Testis (tissue), 5 donors: ENCODE measurements at places on chromosomes 5 and 9. TPM values are rescaled to one million over a fixed set of nuclear protein-coding genes. Genes with fewer than 3 reads are reported as not detected.

SCGB3A2 gene
- not detected for total RNA-seq

- H3K4me1 ChIP-seq: no peaks in the 10 kb centered on the region
- H3K4me3 ChIP-seq: no peak overlapping the region
- H3K36me3 ChIP-seq: no peaks in the 10 kb centered on the region
- H3K27me3 ChIP-seq: no peaks in the 10 kb centered on the region
- H3K27ac ChIP-seq: no peak overlapping the region
Observed at GRCh38 chr9:19998823-19999455, 210.1 kb upstream of the SLC24A2 start.

IGFBPL1 gene
- 18.4 TPM for total RNA-seq

- H3K36me3 ChIP-seq: no peaks in the 10 kb centered on the region
- H3K4me3 ChIP-seq: peak within 1 kb of the TSS; percentile 70
- no peaks in the 10 kb centered on the region for H3K4me1 ChIP-seq
- H3K27me3 ChIP-seq: no peaks in the 10 kb centered on the region
Observed at GRCh38 chr5:10307206-10308148, at the start of gene CMBL. Gene CMBL (minus strand): TSS chr5:10307902. CDS start chr5:10290762, 17,140 bp downstream.

FYB1 gene
- total RNA-seq: 8.6 TPM

LCN9 gene
- 0.68 TPM for total RNA-seq

DNA sequence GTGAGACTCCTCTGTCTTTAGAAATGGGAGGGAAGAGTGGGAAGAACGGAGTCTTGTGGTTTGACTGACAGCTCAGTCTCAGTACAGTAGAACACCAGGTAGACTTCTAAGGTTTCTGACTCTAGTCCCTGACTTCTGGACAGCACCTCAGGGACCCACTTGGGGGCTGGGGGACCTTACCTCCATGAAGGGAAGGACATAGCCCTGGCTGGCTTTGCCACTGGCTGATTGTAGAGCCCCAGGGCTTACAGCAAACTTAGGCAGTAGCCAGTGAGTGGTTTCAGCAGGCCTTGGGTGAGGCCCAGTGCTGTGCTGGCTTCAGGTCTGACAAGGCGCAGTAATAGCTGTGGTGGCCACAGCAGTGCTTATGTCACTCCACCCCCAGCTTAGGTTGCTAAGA, 290.0 kb upstream of the PRR16 start:
- no peaks in the 10 kb centered on the region for H3K36me3 ChIP-seq
- H3K27me3 ChIP-seq: no peaks in the 10 kb centered on the region
- H3K4me3 ChIP-seq: no peak overlapping the region
- H3K4me1 ChIP-seq: no peaks in the 10 kb centered on the region
- DNase-seq: no peak

GRCh38 chr5:163089926-163090325, 347.5 kb upstream of the CCNG1 start:
- H3K4me3 ChIP-seq: no peak overlapping the region
- no peak overlapping the region for H3K27ac ChIP-seq
- no peaks in the 10 kb centered on the region for H3K4me1 ChIP-seq
- H3K36me3 ChIP-seq: no peaks in the 10 kb centered on the region
- H3K27me3 ChIP-seq: no peaks in the 10 kb centered on the region

- H3K27ac ChIP-seq: peak overlapping the region; percentile 5
- H3K27me3 ChIP-seq: no peaks in the 10 kb centered on the region
- H3K4me1 ChIP-seq: peaks cover 29% of the 10 kb centered on the region
- no peak for DNase-seq
- H3K36me3 ChIP-seq: no peaks in the 10 kb centered on the region
- H3K4me3 ChIP-seq: no peak overlapping the region
Observed at GRCh38 chr9:109247228-109247627, 73.6 kb downstream of the EPB41L4B start.

- no peak overlapping the region for H3K4me3 ChIP-seq
- no peaks in the 10 kb centered on the region for H3K27me3 ChIP-seq
- no peak for DNase-seq
- H3K36me3 ChIP-seq: no peaks in the 10 kb centered on the region
- H3K4me1 ChIP-seq: no peaks in the 10 kb centered on the region
Observed at GRCh38 chr5:71640408-71640807, 53.3 kb downstream of the MCCC2 start.

GRCh38 chr5:174303035-174303434, 257.5 kb downstream of the NSG2 start:
- H3K36me3 ChIP-seq: no peaks in the 10 kb centered on the region
- no peak for DNase-seq
- no peaks in the 10 kb centered on the region for H3K27me3 ChIP-seq
- no peak overlapping the region for H3K4me3 ChIP-seq

CD74 gene
- total RNA-seq: 223 TPM

GRCh38 chr9:124217836-124218437, 39.8 kb upstream of the NEK6 start:
- H3K4me3 ChIP-seq: no peak overlapping the region
- H3K27me3 ChIP-seq: no peaks in the 10 kb centered on the region
- DNase-seq: no peak
- no peaks in the 10 kb centered on the region for H3K4me1 ChIP-seq
- H3K36me3 ChIP-seq: no peaks in the 10 kb centered on the region

PRELID2 gene
- 15.7 TPM for total RNA-seq

GRCh38 chr5:58185397-58185796, 274.5 kb downstream of the PLK2 start:
- no peaks in the 10 kb centered on the region for H3K36me3 ChIP-seq
- no peaks in the 10 kb centered on the region for H3K27me3 ChIP-seq
- no peaks in the 10 kb centered on the region for H3K4me1 ChIP-seq
- H3K27ac ChIP-seq: no peak overlapping the region
- H3K4me3 ChIP-seq: no peak overlapping the region

FBXL7 gene
- 17.3 TPM for total RNA-seq

DNA sequence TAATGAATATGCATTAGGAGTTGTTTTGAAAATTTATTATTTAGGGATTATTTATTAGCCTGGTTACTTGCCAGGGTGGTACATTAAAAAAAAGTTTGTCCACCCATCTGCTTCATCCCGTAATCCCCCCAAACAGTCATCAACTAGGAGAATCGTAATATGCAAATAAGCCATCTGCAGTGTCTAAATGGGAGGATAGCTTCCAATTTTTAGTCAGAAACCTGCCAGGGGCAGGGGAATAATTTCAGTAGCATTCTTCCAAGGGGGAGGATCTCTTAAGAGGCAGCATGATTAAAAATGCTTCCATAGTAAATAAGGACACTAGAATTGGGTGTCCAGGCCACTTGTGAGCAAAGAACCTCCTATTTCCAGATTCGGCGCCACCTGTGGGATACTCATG, 43.3 kb downstream of the SH3GL2 start:
- H3K27me3 ChIP-seq: no peaks in the 10 kb centered on the region
- H3K4me1 ChIP-seq: no peaks in the 10 kb centered on the region
- H3K4me3 ChIP-seq: no peak overlapping the region
- no peaks in the 10 kb centered on the region for H3K36me3 ChIP-seq

- no peaks in the 10 kb centered on the region for H3K4me1 ChIP-seq
- H3K36me3 ChIP-seq: no peaks in the 10 kb centered on the region
- no peak overlapping the region for H3K27ac ChIP-seq
- no peak for DNase-seq
- no peaks in the 10 kb centered on the region for H3K27me3 ChIP-seq
Observed at GRCh38 chr9:126508171-126508591, 105.5 kb upstream of the LMX1B start.

LHX2 gene
- 5.1 TPM for total RNA-seq

DNA sequence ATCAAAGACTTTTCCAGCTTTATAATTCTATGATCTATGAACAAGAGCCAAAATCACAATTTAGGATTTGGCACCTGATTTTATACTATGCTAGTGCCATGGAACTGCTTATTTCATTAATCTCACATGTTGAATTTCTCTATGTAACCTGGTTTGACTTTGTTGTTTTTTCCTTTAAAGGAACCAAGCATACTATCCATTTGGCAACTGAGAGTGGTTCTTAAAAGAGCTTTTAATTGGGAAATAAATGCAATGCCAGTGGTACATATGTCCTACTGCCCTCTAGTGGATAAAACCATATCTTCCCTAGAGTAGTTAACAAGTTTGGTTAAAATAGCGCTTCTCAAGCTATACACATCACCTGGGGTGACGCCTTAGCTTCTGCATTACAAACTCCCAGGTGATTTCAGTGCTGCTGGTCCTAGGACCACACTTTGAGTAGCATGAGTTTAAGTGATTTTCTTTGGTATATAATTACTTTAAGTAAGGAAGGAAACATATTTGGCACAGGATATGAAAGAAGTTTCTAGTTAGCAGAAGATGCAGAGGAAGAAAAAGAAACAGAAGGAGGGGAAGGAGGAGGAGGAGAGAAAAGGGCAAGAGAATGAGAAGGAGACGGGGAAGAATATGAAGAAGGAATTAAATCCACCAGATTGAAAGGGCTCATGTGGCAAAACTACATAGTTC, 56.8 kb downstream of the FGF10 start:
- no peaks in the 10 kb centered on the region for H3K4me1 ChIP-seq
- DNase-seq: no peak
- H3K27me3 ChIP-seq: no peaks in the 10 kb centered on the region
- H3K4me3 ChIP-seq: no peak overlapping the region

TJP2 gene
- total RNA-seq: 148 TPM

- H3K27me3 ChIP-seq: no peaks in the 10 kb centered on the region
- H3K36me3 ChIP-seq: no peaks in the 10 kb centered on the region
- peaks cover 46% of the 10 kb centered on the region for H3K4me1 ChIP-seq
- no peak overlapping the region for H3K4me3 ChIP-seq
Observed at GRCh38 chr9:70409800-70410199, 4.7 kb downstream of the KLF9 start.

DNA sequence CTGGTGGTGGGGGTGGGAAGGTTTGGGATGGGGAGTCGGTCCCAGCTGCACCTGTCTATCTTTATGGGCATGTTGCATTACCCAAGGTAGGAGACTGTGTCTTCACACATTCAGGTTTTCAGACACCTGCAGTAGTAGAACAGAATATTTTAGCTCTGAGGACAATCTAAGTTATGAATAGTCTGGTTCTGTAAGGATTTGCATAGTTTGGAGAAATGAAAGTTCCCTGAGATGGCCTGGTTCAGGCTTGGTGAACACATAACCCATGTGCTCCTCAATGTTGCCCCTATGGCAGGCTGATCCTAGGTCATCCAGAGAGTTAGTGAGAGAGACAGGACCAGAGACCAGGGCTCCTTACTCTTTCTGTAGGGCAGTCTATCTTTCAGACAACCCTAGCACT, 20.7 kb downstream of the TNFSF8 start:
- no peak overlapping the region for H3K4me3 ChIP-seq
- no peak for DNase-seq
- no peaks in the 10 kb centered on the region for H3K4me1 ChIP-seq
- H3K27ac ChIP-seq: no peak overlapping the region
- no peaks in the 10 kb centered on the region for H3K36me3 ChIP-seq

DNA sequence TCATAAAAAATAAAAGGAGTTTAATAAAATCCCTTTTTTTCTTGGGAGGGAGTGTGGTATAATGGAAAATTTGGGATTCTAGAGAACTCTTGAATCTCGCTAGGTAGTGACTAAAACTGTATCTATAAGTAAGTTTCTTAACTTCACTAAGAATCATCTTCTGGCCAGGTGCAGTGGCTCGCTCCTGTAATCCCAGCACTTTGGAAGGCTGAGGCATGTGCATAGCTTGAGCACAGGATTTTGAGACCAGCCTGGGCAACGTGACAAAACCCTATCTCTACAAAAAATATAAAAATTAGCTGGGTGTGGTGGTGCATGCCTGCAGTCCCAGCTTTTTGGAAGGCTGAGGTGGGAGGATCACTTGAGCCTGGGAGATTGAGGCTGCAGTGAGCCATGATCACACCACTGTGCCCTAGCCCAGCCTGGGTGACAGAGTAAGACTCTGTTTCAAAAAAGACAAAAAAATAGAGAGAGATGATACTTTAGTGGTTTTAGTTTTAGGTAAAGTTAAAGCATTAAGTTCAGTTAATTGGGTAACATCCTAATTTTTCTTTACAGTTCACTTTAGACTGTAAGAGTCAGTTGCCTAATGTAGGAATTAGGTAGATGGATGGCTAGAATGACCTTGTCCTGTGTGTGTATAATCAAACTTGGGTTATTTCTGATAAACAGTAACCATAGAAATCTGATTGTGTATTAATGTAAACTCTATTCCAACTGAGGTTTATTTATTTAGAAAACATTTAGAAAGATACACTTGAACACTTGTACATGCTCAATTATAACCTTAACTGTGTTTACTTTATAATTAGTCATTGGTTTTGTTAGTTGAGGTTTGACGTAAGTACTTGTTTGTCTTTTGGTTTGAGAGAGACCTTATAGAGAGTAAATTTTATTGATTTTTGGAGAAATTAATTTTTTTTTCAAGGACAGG, 17.8 kb downstream of the UNC13B start:
- H3K4me3 ChIP-seq: no peak overlapping the region
- H3K27me3 ChIP-seq: no peaks in the 10 kb centered on the region
- DNase-seq: no peak
- no peaks in the 10 kb centered on the region for H3K4me1 ChIP-seq
- H3K27ac ChIP-seq: no peak overlapping the region
- H3K36me3 ChIP-seq: no peaks in the 10 kb centered on the region

NFX1 gene
- total RNA-seq: 48.6 TPM

PAXX gene
- total RNA-seq: 56.6 TPM

DNA sequence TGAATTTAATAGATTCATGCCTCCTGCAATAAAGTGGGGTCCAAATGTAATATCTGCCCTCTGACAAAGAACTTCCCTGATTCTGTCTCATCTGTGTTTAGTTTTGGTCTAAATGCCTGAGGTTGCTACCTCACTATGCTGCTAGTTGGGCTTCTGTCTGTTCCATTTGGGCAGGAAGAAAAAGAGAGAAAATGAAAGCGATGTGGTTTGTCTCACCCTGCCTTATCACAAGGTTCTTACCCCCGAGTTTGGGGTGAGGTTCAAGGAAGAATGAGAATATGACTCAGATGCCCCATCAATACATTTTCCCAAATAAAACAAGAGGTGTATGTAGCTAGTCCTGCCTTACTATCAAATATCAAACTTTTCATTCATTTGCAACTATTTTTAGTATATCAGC, 132.1 kb upstream of the MTAP start:
- no peaks in the 10 kb centered on the region for H3K36me3 ChIP-seq
- DNase-seq: no peak
- no peaks in the 10 kb centered on the region for H3K27me3 ChIP-seq
- no peak overlapping the region for H3K4me3 ChIP-seq
- no peaks in the 10 kb centered on the region for H3K4me1 ChIP-seq
- no peak overlapping the region for H3K27ac ChIP-seq

DNA sequence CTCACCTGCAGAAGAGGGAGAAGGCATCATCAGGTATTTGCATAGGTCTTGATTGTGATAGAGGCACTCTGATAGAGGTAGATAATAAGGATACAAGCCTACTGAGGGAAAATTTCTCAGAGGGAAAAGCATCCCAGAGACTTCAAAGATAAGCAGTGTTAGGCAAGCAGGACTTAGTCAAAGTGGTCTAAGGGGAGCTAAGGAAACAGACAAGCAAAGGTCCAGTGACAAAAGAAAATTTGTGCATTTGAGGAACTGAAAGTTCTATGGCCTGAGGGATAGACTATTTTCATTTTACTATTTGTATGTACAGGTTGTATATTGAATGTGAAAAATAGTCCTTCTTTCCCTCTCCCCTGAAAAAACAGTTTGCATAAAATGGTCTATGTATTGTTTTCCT, 27.4 kb downstream of the OXCT1 start:
- no peaks in the 10 kb centered on the region for H3K4me1 ChIP-seq
- no peak for DNase-seq

NRG2 gene
- 13.0 TPM for total RNA-seq

- no peak overlapping the region for H3K4me3 ChIP-seq
- no peaks in the 10 kb centered on the region for H3K4me1 ChIP-seq
- no peaks in the 10 kb centered on the region for H3K27me3 ChIP-seq
- DNase-seq: no peak
- H3K27ac ChIP-seq: no peak overlapping the region
Observed at GRCh38 chr9:121055642-121056143, 5.6 kb upstream of the C5 start.
